ENCODE measurements at places on chromosomes 7 and 10. TPM values are rescaled to one million over a fixed set of nuclear protein-coding genes. Genes with fewer than 3 reads are reported as not detected.
A peak's percentile ranks its signal among the peaks of the same experiment; 100 is the strongest.

- no peak overlapping the region for H3K27ac ChIP-seq
- H3K36me3 ChIP-seq, result no peaks in the 10 kb centered on the region
- H3K27me3 ChIP-seq, result no peaks in the 10 kb centered on the region
- no peak overlapping the region for H3K4me3 ChIP-seq
Observed at GRCh38 chr7:19489162-19489820, 219.5 kb downstream of the POLR1F start.

DNA sequence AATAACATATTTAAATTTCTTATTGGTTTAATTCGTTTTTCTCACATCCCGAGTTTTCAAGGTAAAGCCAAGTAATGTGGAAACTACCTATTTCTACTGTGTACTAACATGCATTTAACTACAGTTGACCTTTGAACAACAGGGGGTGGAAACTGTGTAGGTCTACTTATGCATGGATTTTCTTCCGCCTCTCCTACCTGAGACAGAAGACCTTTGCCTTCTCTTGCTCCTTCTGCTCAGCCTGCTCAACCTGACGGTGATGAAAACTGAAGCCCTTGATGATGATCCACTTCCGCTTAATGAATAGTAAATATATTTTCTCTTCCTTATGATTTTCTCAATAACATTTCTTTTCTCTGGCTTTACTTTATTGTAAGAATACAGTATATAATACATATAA is 18.5 kb downstream of the MEOX2 start:
- no peaks in the 10 kb centered on the region for H3K4me1 ChIP-seq
- no peaks in the 10 kb centered on the region for H3K27me3 ChIP-seq
- H3K27ac ChIP-seq, result no peak overlapping the region
- no peak overlapping the region for H3K4me3 ChIP-seq

DNA sequence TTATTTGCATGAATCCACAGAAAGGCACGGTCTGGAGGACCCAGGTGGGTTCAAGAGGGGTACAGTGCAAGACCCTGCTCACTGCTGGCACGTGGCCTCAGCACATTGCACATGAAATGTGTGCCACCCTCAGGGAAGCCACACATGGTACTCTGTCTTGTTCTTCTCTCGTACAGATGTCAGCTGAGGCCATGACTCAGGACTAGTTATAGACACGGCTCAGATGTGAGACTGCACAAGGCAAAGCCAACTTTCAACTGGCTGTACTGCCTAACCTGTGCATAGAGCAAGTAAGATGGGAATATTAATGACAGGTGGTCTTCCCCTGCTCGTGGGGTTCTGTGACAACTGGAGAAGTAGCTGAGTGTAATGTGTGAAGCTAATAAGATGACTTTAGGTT is 249.4 kb upstream of the CTBP2 start:
- no peaks in the 10 kb centered on the region for H3K4me1 ChIP-seq
- no peaks in the 10 kb centered on the region for H3K27me3 ChIP-seq
- no peak for DNase-seq
- no peak overlapping the region for H3K4me3 ChIP-seq

The POM121 gene
- total RNA-seq, result 57.9 TPM

The FKBP6 gene
- not detected for total RNA-seq

DNA sequence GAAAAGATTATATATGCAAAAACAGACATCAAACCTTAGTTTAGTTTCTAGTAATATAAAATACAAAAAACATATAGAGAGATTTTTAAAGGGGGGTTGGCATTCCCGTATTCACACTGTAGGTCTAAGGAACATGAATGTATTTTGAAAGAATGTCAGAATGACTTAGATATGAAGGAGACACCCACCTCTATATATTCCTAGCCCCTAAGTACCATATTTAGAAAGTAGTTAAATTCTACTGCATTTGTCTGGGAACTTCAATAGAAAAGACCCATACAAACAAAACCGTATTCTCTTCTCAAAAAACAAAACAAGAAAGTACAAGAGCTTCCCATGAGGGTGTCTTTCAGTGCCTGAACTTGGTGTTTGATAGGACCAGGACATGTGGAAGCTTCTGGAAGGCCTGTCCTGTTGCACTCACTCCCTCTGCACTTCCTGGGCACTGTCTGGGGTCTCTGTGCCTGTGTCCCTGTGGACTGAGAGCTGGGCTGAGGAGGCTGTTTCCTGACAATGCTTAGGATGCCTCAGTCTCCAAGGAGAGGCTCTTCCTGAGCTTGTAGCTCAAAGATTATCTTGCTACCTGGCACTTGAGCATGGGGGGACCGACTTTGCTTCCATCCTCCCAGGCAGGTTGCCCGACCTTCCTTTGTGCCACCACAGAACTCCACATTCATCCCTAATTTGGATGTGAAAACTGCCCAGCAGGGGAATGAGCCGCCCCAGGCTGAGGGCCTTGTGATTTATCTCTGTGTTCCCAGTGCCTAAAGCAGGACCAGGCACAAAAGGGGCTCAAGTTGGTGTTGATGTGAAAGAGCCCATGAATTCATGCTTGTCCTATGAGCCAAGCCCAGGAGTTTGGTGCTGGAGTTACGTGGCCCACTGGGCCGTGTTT is 44.4 kb upstream of the KLF6 start:
- no peak for DNase-seq
- H3K27me3 ChIP-seq, result no peaks in the 10 kb centered on the region
- peaks cover 11% of the 10 kb centered on the region for H3K4me1 ChIP-seq
- no peaks in the 10 kb centered on the region for H3K36me3 ChIP-seq
- peak overlapping the region; percentile 39 for H3K27ac ChIP-seq

The ZNF425 gene
- total RNA-seq, result 2.8 TPM

DNA sequence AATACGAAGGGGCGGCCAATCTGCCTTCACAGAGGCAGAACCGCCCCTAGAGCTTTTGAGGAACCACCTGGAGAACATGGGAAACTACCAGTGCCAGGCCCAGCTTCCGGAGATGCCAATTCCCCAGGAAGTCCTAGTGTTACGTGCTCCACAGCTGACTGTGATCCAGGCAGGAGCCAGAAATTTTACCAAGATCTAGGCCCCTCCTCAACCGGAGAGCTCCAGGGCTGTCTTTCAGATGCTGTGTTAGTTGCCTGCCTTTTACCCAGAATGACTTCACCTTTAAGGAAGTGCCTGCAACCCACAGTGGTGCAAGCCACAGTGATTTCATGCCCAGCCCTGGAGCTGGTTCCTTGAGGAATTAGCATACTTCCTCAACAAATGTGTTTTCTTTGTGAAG is 62.9 kb downstream of the ELMO1 start:
- no peaks in the 10 kb centered on the region for H3K36me3 ChIP-seq
- H3K27me3 ChIP-seq, result no peaks in the 10 kb centered on the region
- no peak overlapping the region for H3K4me3 ChIP-seq
- H3K27ac ChIP-seq, result no peak overlapping the region
- peaks cover 18% of the 10 kb centered on the region for H3K4me1 ChIP-seq
- no peak for DNase-seq

DNA sequence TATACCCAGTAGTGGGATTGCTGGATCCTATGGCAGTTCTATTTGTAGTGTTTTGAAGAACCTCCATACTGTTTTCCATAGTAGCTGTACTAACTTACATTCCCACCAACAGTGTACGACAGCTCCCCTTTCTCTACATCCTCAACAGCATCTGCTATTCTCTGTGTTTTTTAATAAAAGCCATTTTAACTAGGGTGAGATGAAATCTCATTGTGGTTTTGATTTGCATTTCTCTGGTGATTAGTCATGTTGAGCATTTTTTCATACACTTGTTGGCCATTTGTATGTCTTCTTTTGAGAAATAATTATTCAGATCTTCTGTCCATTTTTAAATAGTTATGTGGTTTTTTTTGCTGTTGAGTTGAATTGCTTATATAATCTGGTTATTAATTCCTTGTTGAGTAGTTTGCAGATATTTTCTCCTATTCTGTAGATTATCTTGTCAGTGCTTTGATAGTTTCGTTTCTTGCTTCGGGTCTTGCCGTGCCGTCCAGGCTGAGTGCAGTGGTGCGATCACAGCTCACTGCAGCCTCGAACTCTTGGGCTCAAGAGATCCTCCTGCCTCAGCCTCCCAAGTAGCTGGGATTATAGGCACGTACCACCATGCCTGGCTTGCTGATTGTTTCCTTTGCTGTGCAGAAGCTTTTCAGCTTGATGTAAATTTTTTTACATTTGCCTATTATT is 12.0 kb downstream of the MTG1 start:
- peak; percentile 8 for DNase-seq
- H3K36me3 ChIP-seq, result peaks cover 13% of the 10 kb centered on the region
- no peaks in the 10 kb centered on the region for H3K27me3 ChIP-seq
- H3K4me3 ChIP-seq, result no peak overlapping the region
- H3K27ac ChIP-seq, result peak overlapping the region; percentile 11

GRCh38 chr7:157567666-157568065 is 230.9 kb downstream of the DNAJB6 start:
- no peak overlapping the region for H3K27ac ChIP-seq
- peak overlapping the region; percentile 73 for H3K4me3 ChIP-seq
- DNase-seq, result no peak
- H3K4me1 ChIP-seq, result peaks cover 17% of the 10 kb centered on the region

GRCh38 chr7:143325240-143325639 is 9.3 kb downstream of the CLCN1 start:
- peak overlapping the region; percentile 69 for H3K27ac ChIP-seq
- peaks cover 18% of the 10 kb centered on the region for H3K4me1 ChIP-seq
- no peak overlapping the region for H3K4me3 ChIP-seq
- peaks cover 2% of the 10 kb centered on the region for H3K27me3 ChIP-seq

DNA sequence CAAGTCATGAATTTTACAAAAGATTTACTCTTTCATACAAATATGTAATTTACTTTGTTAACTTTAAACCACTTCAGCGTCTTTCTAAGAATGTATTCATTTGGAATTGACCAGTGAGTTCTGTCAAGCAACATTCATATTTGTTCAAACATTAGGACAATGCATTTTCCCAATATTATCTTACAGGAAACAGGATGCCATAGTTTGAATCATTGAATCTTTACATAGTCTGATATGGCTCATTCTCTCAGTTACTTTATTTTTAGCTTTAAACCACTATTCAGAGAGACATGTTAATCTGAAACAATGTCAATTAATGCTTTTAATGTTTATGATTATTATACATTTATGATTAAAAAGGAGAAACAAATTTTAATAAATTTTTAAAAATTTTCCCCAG is 21.1 kb upstream of the MEOX2 start:
- no peak overlapping the region for H3K4me3 ChIP-seq
- no peaks in the 10 kb centered on the region for H3K4me1 ChIP-seq
- H3K27me3 ChIP-seq, result no peaks in the 10 kb centered on the region
- no peak for DNase-seq

The STRIP2 gene
- total RNA-seq, result 0.39 TPM

GRCh38 chr7:157614457-157615020 is 277.7 kb downstream of the DNAJB6 start:
- peaks cover 3% of the 10 kb centered on the region for H3K4me1 ChIP-seq
- no peaks in the 10 kb centered on the region for H3K27me3 ChIP-seq
- no peak for DNase-seq
- H3K4me3 ChIP-seq, result no peak overlapping the region
- no peak overlapping the region for H3K27ac ChIP-seq

- H3K4me1 ChIP-seq, result peaks cover 14% of the 10 kb centered on the region
- DNase-seq, result peak; percentile 4
- no peak overlapping the region for H3K4me3 ChIP-seq
- peaks cover 29% of the 10 kb centered on the region for H3K27me3 ChIP-seq
Observed at GRCh38 chr10:16519250-16519907, 2.3 kb downstream of the C1QL3 start.

GRCh38 chr7:29310625-29311024 is 116.0 kb downstream of the CHN2 start:
- no peak overlapping the region for H3K4me3 ChIP-seq
- no peak for DNase-seq
- no peaks in the 10 kb centered on the region for H3K36me3 ChIP-seq
- H3K27ac ChIP-seq, result no peak overlapping the region
- no peaks in the 10 kb centered on the region for H3K4me1 ChIP-seq

The GIGYF1 gene
- 134 TPM for total RNA-seq

GRCh38 chr7:139482662-139483466 is 609 bp downstream of the KLRG2 start:
- peaks cover 15% of the 10 kb centered on the region for H3K4me1 ChIP-seq
- H3K4me3 ChIP-seq, result peak overlapping the region; percentile 16
- H3K36me3 ChIP-seq, result no peaks in the 10 kb centered on the region

The PSD gene
- 1.6 TPM for total RNA-seq

The HABP2 gene
- 0.10 TPM for total RNA-seq

DNA sequence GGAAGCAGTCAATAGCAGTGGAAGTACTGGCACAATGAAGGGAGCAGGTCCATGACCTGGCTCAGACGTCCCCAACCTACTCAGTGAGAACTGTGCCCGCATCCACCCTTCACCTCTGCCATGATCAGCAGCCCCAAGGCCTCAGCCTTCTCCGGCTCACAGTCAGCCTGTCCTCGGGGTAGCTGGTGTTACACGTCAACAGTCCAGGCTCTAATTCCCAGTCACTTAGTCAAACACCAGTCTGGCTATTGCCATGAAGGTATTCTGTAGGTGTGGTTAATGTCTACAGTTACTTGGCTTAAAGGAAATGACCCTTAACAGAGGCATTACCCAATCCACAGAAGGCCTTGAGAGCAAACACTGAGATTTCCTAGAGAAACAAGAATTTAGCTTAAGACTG is 49.1 kb downstream of the GRB10 start:
- no peaks in the 10 kb centered on the region for H3K4me1 ChIP-seq
- no peak overlapping the region for H3K27ac ChIP-seq
- no peaks in the 10 kb centered on the region for H3K27me3 ChIP-seq
- H3K4me3 ChIP-seq, result no peak overlapping the region

- no peak overlapping the region for H3K4me3 ChIP-seq
- DNase-seq, result no peak
- no peaks in the 10 kb centered on the region for H3K36me3 ChIP-seq
- no peaks in the 10 kb centered on the region for H3K27me3 ChIP-seq
- no peak overlapping the region for H3K27ac ChIP-seq
- H3K4me1 ChIP-seq, result no peaks in the 10 kb centered on the region
Observed at GRCh38 chr7:46885167-46885566, 696.7 kb downstream of the TNS3 start.

GRCh38 chr10:23608926-23609325 is 170.1 kb downstream of the OTUD1 start:
- H3K36me3 ChIP-seq, result no peaks in the 10 kb centered on the region
- no peaks in the 10 kb centered on the region for H3K27me3 ChIP-seq
- H3K4me3 ChIP-seq, result no peak overlapping the region
- H3K4me1 ChIP-seq, result no peaks in the 10 kb centered on the region
- no peak for DNase-seq

Data from B cell (primary cell).